ENCODE measurements at places on chromosomes 12 and 14. TPM values are rescaled to one million over a fixed set of nuclear protein-coding genes. Genes with fewer than 3 reads are reported as not detected.

Gene SYNDIG1L
- not detected for total RNA-seq

Gene IAPP
- total RNA-seq, result not detected

Gene TTC6
- not detected for total RNA-seq

Gene CAPZA3
- not detected for total RNA-seq

Gene NCKAP5L
- 25.9 TPM for total RNA-seq

Gene MYL2
- not detected for total RNA-seq

Gene LRP1-AS
- total RNA-seq, result not detected

Gene AP1G2
- 23.0 TPM for total RNA-seq

Gene DACT1
- 0.29 TPM for total RNA-seq

Gene KLRC4
- total RNA-seq, result not detected

Gene SOS2
- 14.7 TPM for total RNA-seq

Gene SPX
- total RNA-seq, result 1.2 TPM

Gene PTCSC3
- total RNA-seq, result not detected

Gene ZNF410
- 54.5 TPM for total RNA-seq

Gene CCNT1
- total RNA-seq, result 16.1 TPM

Gene CCDC184
- total RNA-seq, result 1.1 TPM

Gene RAB15
- 3.2 TPM for total RNA-seq

Gene OAS1
- total RNA-seq, result 0.18 TPM

Gene CGRRF1
- total RNA-seq, result 16.1 TPM

Gene HSPB8
- total RNA-seq, result 18.7 TPM

Gene NEMF
- 19.6 TPM for total RNA-seq

Gene MMAB
- total RNA-seq, result 126 TPM

Gene C12orf60
- 1.9 TPM for total RNA-seq

Gene TPH2
- not detected for total RNA-seq

All from myometrial cell (primary cell).